Uterine smooth muscle cell (primary cell): ENCODE measurements at places on chromosomes 7 and 10. TPM values are rescaled to one million over a fixed set of nuclear protein-coding genes. Genes with fewer than 3 reads are reported as not detected.

Gene SEMA3E
- 1.5 and 2.0 TPM in 2 replicates for total RNA-seq

Gene PRPF18
- 46.6 and 46.7 TPM in 2 replicates for total RNA-seq

Gene MYH16
- 0.12 and 0.33 TPM in 2 replicates for total RNA-seq

Gene STRIP2
- 8.7 and 14.8 TPM in 2 replicates for total RNA-seq

Gene LAMB1
- 208 and 292 TPM in 2 replicates for total RNA-seq

Gene SORBS1
- total RNA-seq: 0.55 and 0.75 TPM in 2 replicates

Gene GSTO2
- total RNA-seq: 1.7 and 5.1 TPM in 2 replicates

Gene PLA2G12B
- total RNA-seq: not detected in 2 replicates

Gene BUD31
- 103 and 113 TPM in 2 replicates for total RNA-seq

Gene C10orf90
- total RNA-seq: not detected in 2 replicates

Gene TWIST1
- 41.5 and 51.1 TPM in 2 replicates for total RNA-seq

Gene COL28A1
- total RNA-seq: 0.55 and 0.87 TPM in 2 replicates

Gene SHLD2
- total RNA-seq: 24.4 and 36.5 TPM in 2 replicates

Gene GLI3
- total RNA-seq: 3.4 and 3.5 TPM in 2 replicates

Gene IFIT1
- 12.7 and 16.4 TPM in 2 replicates for total RNA-seq

Gene WDFY4
- not detected in 2 replicates for total RNA-seq

Gene ZNF107
- 1.9 and 2.8 TPM in 2 replicates for total RNA-seq

Gene ACTL6B
- total RNA-seq: not detected in 2 replicates

Gene SPACDR
- total RNA-seq: 0.37 TPM in 1 of 2 replicates, not detected in the other

Gene SFTPD
- not detected in 2 replicates for total RNA-seq

Gene SP8
- total RNA-seq: not detected in 2 replicates

Gene CD36
- 1.5 and 2.6 TPM in 2 replicates for total RNA-seq

Gene LRRD1
- total RNA-seq: 0.11 TPM in 1 of 2 replicates, not detected in the other

Gene CDH23
- total RNA-seq: under 0.01 and 0.12 TPM in 2 replicates

Gene NRG3
- total RNA-seq: under 0.01 TPM in 1 of 2 replicates, not detected in the other

Gene CLCN1
- not detected in 2 replicates for total RNA-seq

Gene PON1
- not detected in 2 replicates for total RNA-seq

Gene OR2A12
- not detected in 2 replicates for total RNA-seq

Gene CCDC172
- total RNA-seq: not detected in 2 replicates

Gene STK32C
- 10.1 and 18.5 TPM in 2 replicates for total RNA-seq

Gene OR6B1
- total RNA-seq: under 0.01 TPM in 1 of 2 replicates, not detected in the other

Gene PILRA
- total RNA-seq: 0.12 TPM in 1 of 2 replicates, not detected in the other

Gene CDHR3
- 4.0 and 5.9 TPM in 2 replicates for total RNA-seq

Gene FXYD4
- total RNA-seq: not detected in 2 replicates

Gene GAD2
- not detected in 2 replicates for total RNA-seq

Gene MRC1
- under 0.01 and 0.12 TPM in 2 replicates for total RNA-seq

Gene WDR86
- 0.22 TPM in 1 of 2 replicates, not detected in the other for total RNA-seq

Gene IDI2
- total RNA-seq: not detected in 2 replicates

Gene VSTM2A
- not detected in 2 replicates for total RNA-seq

Gene POLR2J3
- 20.4 and 21.9 TPM in 2 replicates for total RNA-seq

Gene MDFIC
- total RNA-seq: 56.2 and 120 TPM in 2 replicates

Gene ANKRD1
- 0.75 and 1.00 TPM in 2 replicates for total RNA-seq

Gene TMEM213
- total RNA-seq: not detected in 2 replicates

Gene TMEM229A
- total RNA-seq: not detected in 2 replicates

Gene CCDC71L
- total RNA-seq: 73.1 and 89.2 TPM in 2 replicates

Gene SPDYE1
- total RNA-seq: not detected in 2 replicates

Gene C1GALT1
- 41.4 and 52.0 TPM in 2 replicates for total RNA-seq

Gene ARF5
- total RNA-seq: 116 and 145 TPM in 2 replicates

Gene CUZD1
- 0.33 and 0.50 TPM in 2 replicates for total RNA-seq
